GDM1 (cell line): ENCODE measurements at places on chromosomes 3 and 15.

DNA sequence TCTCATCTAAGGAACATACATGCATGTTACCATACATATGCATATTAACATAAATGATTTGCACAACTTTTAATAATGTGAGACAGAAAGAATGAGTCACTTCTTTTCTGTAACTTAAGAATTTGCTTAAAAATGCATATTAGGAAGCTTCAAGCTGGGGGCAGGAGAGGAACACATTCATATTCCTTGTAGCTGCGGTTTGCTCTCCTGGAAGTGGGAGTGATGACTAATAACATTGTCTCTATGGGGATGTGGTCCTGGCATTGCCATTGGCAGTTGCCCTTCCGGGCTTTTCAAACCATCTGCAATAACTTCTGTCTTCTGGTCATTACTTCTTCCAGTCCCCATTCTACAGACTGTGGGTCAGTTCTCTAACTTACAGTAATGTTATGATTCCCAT, 15.6 kb downstream of the CHST2 start:
- peak; percentile 53 for DNase-seq

GRCh38 chr3:53140847-53141845, 10.9 kb upstream of the RFT1 start:
- DNase-seq, result peak; percentile 46

DNA sequence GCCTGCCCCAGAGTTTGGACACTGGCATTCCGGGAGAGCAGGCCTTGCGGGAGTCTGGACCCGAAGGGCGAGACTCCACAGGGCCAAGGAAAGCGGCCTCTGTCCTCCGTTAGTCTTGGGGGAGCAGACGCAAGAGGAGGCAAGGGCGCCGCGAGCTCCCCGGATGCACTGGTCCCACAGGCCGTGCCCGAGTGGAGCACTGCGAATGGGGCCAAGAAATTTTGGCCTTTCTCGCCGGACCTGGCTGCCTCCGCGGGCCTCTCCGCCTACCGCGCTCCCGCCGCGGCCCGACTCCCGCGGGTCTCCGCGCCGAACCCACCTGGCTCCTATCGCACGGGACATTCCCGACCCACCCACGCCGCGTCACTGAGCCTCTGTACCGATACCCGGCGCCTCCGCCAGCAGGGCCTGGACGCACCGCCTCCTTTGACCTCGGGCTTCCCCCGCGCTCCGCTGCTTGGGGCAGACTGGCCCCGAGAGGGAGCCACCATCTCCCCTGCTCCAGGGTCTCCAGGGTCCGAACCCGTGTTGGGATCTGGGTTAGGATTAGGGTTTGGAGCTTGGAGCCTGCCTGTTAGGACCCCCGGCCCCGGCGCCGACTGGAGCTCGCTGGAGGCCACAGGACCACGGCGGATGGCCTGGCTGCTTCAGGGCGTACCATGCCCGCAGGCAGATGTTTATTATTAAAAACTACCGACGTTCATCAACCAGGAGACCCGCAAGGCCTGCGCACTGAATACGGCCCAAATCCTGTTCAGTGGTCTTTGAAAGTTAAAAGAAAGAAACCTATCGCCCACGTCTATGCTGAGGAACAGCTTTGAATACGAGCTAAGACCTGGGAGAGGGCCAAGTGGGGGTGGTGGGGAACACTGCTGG, 11.7 kb downstream of the SHOX2 start:
- DNase-seq, result no peak

DNA sequence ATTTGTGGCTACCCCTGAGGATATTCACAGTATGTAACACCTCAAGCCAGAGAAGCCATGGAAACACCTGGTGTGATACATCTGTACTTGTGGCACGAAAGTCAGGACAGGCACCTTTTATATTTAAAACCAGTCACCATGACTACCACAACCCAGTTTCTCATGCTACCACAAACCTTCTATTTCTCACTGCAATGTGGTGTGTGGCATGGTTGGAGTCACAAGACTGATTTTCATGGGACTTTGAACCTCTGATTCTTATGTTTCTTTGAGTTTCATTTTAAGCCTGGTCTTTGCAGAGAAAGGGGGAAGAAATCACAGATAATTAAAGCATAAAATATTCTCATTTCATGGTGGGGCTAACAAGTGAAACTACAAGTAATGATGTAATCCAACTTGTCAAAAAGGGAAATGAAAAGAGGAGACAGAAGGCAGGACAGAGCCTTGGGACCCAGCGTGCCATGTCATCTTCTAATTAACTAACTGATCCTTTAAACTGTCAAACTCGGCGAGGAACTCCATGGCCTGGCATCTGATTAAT, 175.9 kb downstream of the PDZRN3 start:
- DNase-seq, result no peak

- no peak for DNase-seq
These were observed 80.5 kb upstream of the PLXND1 start for GRCh38 chr3:129686941-129687340.

DNA sequence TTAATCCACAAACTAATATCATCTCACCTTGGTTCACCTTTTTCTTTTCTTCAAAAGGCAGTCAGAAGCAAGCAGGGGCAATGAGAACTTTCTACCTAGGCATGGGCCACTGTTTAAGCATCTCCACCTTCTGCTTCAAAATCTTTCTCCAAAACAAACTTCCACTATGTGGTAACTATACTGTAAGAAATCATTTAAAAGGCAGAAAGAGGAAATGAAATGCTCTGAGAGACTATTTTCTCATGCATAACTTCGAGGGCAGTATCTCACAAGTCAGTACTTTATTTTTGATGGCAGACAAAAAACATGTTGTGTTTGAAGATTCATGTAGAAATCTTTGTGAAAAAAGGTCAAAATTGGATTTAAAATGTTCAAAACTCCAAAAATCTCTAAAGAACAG, 419.7 kb downstream of the ZBTB20 start:
- no peak for DNase-seq

- DNase-seq, result no peak
These were observed 142.3 kb upstream of the WNT5A start for GRCh38 chr3:55629432-55629831.

- no peak for DNase-seq
These were observed 59.8 kb downstream of the SFMBT1 start for GRCh38 chr3:52986049-52986448.

DNA sequence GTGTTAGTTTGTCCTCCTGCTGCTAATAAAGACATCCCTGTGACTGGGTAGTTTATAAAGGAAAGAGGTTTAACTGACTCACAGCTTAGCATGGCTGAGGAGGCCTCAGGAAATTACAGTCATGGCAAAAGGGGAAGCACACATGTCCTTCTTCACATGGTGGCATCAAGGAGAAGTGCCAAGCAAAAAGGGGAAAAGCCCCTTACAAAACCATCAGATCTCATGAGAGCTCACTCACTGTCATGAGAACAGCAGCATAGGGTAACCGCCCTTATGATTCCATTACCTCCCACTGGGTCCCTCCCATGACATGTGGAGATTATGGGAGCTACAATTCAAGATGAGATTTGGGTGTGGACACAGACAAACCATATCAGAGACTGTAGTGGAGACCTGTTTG, 27.0 kb downstream of the TM2D3 start:
- peak; percentile 55 for DNase-seq

DNA sequence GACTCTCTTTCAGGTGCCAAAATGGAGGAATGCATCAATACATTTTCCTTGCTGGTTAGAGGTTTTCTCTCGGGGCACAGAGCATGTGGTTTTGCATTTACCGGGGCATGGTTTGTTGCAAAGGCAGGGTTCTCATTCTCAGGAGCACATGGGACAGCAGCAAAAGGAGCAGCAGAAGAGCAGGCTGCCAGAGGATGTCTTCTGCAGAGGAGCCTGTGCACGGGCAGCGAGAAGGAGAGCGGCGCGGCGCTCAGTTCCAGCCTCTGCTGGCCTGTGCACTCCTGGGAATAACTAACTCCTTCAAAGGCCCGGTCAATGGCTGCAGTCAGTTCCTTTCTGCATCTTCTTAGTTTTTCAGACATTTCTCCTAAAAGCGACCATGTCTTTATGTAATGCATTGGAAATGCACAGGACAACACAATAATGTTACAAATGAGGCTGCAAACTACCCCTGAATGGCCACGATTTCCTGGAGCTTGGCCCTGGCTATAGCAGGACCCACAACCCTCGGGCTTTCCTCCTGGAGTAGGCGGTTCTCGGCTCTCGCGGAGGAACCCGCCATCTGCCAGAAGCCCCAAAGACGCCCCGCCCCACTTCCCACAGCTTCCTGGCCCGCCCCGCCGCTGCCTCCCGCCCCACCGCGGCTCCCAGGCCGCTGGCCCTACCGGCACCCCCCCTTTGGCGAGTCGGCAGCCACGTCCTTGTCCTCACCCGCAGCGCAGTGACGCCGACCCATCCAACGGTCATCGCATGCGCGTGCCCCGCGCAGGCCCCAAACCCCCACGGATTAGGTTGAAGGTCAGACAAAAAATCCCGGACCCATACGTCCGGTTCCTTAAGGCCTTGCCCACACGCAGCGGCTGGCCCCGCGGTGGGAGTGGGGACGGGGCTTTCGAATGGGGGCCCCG, at the start of gene C3orf62:
Gene C3orf62, minus strand, starts transcription at position 758 of the 908 bp plus-strand sequence. Its CDS starts 360 bp downstream, at position 398.
- DNase-seq, result no peak

- DNase-seq, result no peak
These were observed 64.6 kb upstream of the FHIT start for GRCh38 chr3:61315871-61316270.

DNA sequence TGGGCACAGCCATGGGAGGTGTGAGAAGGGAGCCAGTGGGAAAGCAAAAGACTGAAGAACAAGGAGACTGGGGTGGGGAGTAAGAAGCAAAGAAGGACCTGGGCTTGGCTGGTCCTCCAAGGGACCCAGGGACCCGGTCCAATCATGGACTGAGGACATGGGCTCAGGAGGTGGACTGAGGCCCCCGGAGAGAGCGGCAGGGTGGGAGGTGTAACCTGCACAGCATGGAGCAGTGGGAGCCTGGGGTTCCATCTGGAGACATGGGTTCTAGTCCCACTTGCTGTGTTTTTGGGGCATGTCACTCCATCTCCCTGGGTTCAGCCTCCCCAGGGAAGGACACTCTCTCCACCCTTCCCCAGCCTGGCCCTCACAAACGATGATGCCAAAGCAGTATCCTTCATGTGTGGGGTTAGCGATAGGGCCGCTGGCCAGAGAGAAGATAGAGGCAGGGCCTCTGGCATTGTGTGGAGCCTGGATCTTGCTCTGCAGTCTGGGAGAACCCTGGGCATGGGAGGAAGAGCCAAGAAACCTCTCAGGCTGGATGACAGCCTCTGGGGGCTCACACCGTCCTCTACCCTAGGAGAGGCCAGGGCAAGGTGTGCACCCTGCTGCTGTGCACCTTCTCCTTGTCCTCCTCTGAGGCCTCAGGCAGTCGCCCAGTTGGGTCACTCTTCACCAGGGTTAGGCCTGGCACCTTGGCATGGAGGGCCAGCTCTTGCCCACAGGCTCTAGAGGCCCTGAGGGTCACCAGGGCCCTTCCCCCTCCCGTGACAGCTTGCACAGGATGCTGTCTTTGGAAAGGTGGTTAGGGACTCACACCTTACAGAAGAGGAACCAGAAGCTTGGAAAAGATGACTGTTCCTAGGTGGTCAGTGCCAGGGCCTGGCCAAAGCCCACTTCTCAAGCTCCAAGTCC, 26.0 kb downstream of the FBXW12 start:
- DNase-seq, result no peak

- peak; percentile 47 for DNase-seq
These were observed 307.3 kb downstream of the SV2B start for GRCh38 chr15:91407269-91407889.

DNA sequence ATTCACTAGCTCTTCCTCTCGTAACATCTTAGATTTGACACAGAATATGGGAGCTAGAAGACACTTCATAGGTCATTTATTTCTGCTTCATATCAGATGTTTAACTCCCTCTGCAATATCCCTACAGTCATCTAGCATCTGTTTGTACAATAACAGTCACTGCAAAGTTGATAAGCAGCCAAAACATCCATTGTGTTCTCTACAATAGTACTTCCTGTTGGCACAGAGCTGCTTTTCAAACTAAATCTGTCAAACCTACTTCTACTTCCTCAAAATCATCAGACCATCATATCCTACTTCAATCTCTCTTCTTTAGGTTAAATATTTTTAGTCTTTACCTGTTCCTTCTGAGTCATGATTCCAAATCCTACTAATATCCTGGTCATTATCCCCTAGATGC, 233.2 kb downstream of the FGF12 start:
- DNase-seq, result no peak

DNA sequence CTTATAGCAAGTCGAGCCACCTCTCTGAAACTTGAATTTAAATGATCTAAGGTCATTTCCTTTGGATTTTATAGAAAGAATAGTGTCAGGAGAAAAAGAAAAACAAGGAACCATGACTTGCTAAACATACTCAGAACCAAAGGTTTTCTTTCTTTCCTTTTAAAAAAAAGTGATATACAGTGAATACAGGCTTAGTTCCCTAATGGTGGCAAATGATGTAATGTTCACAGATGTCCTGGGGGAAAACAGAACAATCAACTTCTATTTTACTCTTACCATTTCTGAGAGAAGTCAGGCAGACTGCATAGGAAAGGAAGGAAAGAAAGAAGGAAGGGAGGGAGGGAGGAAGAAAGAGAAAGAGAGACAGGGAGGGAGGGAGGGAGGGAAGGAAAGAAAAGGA, 56.5 kb downstream of the ST6GAL1 start:
- DNase-seq, result no peak

- DNase-seq, result no peak
These were observed 165.2 kb upstream of the MYRIP start for GRCh38 chr3:39644176-39644575.
